Left forelimb (tissue), 1 donor: ENCODE measurements at places on chromosomes 13 and 19.

DNA sequence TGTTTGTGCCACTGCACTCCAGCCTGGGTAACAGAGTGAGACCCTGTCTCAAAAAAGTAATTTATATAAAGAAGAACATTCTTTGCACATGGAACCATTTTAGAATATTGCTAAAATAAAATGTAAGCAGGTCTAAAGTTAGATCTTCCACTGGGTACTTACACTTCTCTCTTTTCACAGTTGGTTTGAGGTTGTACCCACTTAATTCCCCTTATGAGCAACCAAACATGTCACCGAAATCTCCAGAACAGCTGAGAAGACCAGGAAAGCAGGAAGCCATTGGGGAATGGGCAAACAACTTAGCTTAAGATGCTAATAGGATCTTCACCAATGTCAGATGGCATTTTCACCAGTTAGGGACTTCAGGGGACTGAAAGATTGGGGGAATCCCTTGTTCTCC lies 18.8 kb downstream of the NLRP4 start:
- no peak for DNase-seq

DNA sequence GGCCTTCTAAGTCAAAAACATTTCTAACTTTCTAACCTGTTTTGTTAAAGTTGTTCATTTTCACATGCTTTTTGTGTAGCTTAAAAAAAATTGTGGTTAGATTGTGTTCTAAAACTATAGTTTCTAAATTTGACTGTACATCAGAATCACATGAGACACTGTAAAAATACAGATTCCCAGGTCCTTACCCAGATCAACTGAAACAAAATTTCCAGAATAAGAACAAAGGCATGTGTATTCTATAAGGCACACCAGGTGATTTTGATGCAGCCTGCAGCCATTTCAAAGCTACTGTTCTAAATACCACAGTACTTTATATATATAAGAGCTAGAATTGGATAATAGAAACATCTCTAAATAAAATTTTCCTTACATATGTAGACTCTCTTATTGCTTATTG lies 29.1 kb downstream of the INTS6 start:
- DNase-seq, result no peak

- DNase-seq, result no peak
These were observed 3.8 kb upstream of the ATP8B3 start for GRCh38 chr19:1815605-1816529.

DNA sequence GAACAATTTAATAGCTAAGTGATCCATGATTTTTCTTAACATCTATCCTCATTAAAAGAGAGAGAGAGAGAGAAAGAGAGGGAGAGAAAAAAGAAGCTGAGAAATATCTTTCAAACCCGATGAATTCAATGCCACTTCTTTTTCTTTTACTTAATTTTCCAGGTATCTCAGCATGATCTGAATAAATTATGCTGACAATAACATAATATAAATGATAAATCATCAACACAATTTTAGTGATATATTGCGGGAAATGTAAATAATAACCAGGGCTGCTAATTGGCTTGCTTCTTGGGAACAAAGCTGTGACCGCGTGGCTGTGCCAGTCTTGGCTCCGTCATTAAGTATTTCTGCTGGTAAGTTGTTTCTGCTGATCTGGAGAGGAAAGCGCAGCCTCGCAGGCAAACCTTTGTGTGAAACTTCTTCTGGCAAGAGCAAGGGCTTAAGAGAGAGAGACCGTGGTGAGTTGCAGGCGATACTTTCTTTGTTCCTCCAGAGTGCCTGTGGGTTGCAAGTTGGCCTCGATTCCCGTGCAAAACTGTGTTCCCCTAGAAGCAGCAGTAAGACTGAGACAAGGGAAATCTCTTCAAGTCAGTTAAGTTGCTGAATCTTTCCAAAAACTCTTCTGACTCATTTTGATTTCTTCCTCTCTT lies 489.1 kb upstream of the TSHZ3 start:
- no peak for DNase-seq

- DNase-seq, result no peak
These were observed 6.8 kb upstream of the NECTIN2 start for GRCh38 chr19:44839276-44839675.

DNA sequence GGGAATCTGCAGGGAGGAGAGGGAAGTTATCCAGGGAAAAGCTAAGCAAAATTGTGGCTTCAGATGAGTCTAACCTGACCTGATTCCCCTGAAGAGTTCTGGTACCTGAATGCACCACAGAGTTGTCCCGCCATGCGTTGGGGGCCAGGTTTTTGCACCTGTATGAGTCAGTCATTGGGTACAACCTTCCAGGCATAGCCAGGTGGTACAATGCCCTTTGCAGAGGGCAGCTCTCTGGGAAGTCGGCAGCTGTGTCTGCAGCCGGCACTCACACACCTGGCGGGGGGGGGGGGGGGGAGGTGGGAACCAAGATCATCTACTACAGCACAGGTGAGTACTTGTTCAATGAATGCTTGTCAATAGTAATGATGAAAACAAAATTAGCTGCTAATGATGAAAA lies 52.5 kb upstream of the GTF3A start:
- no peak for DNase-seq

DNA sequence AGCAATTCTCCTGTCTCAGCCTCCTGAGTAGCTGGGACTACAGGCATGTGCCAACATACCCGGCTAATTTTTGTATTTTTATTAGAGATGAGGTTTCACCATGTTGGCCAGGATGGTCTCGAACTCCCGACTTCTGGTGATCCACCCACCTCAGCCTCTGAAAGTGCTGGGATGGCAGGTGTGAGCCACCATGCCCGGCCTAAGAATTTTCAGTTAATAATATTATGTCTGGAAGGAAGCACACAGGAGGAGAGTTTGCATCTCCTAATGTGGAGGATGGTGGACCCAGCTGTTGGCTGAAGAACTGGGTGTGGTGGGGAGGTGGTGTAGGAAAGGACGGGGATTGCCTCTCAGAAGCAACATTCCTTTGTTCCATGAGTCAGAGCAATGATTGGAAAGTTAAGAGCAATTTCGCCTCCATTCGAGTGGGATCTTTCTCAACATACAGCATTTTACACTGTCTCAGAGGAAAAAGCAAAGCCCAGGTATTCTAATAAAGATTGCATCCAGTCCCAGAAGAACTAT lies 11.9 kb downstream of the PDCD2L start:
- DNase-seq, result no peak

DNA sequence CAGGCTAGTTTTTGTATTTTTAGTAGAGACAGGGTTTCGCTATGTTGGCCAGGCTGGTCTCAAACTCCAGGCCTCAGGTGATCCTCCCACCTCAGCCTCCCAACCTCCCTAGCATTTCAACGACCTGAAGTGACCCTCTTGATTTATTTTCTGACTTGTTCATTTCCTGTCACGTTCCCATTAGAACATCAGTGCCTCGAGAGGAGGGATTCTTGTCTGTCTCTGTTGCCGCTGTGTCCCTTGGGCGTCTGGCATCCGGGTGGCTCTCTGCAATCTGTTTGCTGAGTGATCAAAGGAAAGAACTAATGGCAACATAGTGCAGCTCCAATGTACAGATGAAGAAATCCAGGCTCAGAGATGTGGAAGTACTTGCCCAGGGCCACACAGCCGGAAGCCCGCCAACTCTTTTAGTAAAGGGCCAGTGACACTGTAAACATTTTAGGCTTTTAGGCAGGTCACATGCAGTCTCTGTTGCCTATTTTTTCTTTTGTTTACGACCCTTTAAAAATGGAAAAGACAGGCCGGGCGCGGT lies 47.5 kb downstream of the NFIC start:
- DNase-seq, result no peak

- DNase-seq, result no peak
These were observed 41.7 kb upstream of the ZNF91 start for GRCh38 chr19:23436944-23437343.

DNA sequence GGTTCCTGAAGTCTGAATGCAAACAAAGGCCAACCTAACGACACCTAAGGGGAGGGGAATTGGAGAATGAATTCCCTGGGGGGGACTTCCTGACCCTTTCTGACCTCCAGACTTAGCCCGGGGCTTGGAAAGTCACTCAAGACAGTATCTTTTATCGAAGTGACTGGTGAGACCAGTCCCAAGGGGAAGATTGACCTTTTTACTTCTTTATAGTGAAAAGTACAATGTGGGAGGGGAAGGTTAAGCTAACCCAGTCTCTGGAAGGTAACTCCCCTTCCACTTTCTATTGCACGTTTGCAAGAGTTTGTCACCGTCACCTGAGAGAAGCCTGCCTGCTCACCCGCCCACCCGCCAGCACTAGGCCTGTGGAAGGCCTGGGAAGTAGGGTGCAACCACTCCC lies 111.9 kb downstream of the EFNB2 start:
- DNase-seq, result no peak

GRCh38 chr13:108834193-108834592 lies 204.8 kb downstream of the MYO16 start:
- no peak for DNase-seq

- no peak for DNase-seq
These were observed 46.7 kb upstream of the SERP2 start for GRCh38 chr13:44326961-44327360.

DNA sequence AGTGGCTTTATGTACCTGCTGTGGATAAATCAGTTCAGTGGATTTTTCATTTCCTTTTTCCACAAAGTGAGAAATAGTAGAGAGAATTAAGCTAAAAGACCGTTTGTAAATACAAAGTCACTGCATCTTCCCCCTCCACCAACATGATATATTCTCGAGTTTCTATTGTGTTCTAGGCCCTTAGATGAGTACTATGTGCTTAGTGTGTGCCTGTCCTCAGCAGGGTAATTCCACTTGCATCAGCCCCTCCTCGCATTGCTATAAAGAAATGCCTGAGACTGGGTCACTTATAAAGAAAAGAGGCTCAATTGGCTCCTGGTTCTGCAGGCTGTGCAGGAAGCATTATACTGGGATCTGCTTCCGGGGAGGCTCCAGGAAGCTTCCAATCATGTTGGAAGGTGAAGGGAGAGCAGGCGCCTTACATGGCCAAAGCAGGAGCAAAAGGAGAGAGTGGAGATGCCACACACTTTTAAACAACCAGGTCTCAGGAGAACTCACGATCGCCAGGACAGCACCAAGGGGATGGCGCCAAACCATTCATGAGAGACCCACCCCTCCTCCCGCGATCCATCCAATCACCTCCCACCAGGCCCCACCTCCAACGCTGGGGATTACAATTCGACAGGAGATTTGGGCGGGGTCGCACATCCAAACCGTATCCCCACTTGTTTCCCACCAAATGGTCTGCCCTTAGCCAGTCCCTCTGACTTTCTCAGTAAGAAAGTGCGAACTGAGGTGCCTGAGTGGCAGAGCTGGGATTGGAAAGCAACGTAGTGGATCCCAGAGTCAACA lies 102.3 kb upstream of the ABCC4 start:
- no peak for DNase-seq

DNA sequence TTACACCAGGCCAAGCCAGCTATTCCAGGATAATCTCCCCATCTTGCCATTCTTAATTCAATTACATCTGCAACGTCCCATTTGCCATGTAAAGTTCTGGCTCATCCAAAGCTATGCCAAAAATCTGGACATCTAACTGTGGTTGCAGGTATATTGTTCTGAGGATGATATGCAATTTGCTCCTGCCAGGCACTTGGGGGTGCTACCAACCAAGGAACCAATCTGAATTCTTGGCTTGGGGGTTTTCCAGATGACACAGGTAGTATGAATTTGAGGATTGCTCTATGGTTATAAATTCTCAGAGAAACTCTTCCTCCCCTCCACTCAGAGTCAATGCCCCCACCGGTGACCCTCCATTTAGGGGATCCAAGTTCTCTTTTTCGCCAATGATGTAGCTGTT lies 33.0 kb downstream of the CRYL1 start:
- DNase-seq, result no peak

DNA sequence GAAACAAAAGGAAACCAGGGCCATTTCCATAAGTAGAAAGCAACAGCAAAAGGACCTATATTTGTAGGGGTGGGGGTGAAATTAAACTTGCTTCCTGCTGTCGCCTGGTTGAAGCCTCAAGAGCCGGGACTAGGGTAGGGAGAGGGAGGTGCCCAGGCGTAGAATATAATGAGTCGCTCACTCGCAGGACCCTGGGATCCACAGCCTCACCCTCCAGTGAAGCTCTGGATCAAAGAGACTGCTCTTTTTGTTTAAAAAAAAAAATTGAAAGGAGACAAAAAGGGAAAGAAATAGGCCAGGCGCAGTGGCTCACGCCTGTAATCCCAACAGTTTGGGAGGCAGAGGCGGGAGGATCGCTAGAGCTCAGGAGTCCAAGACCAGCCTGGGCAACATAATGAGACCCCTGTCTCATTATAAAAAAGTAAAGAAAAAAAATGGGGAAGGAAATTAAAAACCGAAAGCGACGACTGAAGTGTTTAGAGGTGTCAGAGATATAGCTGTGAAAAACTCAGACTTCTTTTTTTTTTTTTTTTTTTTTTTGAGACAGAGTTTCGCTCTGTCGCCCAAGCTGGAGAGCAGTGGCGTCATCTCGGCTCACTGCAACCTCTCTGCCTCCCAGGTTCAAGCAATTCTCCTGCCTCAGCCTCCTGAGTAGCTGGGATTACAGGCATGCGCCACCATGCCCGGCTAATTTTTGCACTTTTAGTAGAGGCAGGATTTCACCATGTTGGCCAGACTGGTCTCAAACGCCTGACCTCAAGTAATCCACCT lies 10.9 kb upstream of the ADGRE5 start:
- DNase-seq, result no peak

- no peak for DNase-seq
These were observed 16.3 kb downstream of the MBNL2 start for GRCh38 chr13:97238432-97238831.

DNA sequence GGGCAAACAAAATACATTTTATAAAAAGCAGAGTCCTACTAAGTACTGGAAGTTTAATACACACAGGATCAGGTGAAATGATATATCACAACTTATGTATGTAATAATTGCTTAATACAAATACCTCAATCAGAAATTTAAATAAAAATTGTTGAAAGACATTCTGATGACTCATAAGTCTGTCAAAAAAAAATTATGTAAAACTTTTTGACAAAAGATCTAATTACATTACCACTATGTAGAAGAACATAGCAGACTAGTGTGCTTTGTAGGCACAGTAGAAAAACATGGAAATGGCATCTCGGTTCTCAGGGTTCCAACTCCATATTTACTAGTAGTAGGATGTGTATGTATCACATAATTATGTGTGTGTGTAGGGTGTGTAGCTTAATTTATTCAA lies 156.2 kb downstream of the DNAJC3 start:
- DNase-seq, result no peak

DNA sequence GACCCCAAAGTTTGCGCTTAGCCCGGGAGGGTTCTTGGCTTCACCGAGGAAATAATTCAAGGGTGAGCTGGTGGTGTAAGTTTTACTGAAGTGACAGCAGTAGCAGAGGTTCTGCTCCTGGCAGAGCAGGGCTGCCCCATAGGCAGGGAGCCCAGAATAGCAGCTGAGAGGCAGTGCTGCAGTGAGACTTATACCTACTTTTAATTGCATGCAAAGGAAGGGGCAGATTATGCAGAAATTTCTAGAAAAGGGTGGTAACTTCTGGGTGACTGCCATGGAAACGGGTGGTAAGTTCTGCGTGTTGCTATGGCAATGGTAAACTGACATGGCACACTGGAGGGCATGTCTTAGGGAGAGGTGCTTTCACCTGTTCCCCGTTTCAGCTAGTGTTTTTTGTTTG lies 17.5 kb upstream of the CAMSAP3 start:
- DNase-seq, result no peak

GRCh38 chr13:79392882-79393563 lies 13.0 kb downstream of the RBM26 start:
- DNase-seq, result no peak

- no peak for DNase-seq
These were observed 7.8 kb downstream of the CEACAM4 start for GRCh38 chr19:41619018-41619556.
